ENCODE measurements at places on chromosomes 2 and 18.

- no peak for DNase-seq
Measured at GRCh38 chr18:73986711-73987110, 160.9 kb downstream of the FBXO15 start.

DNA sequence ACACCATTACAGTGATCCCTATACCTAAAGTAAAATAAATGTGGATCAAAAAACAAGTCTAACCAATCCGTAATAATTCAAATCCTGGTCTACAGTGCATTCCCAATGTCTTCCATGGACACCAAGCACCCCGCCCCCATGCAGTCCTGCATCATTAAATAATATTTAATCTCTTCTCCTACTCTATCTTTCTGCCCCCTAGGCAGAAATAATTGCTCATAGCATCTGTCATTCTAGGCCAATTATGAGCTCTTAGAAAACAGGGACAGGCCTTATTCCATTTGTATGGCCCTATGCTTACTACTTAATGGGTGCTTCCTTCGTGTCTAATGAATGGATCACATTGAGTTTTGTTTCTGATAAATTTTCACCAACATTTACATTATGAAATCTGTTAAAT is 66.4 kb downstream of the PAX3 start:
- no peak for DNase-seq

DNA sequence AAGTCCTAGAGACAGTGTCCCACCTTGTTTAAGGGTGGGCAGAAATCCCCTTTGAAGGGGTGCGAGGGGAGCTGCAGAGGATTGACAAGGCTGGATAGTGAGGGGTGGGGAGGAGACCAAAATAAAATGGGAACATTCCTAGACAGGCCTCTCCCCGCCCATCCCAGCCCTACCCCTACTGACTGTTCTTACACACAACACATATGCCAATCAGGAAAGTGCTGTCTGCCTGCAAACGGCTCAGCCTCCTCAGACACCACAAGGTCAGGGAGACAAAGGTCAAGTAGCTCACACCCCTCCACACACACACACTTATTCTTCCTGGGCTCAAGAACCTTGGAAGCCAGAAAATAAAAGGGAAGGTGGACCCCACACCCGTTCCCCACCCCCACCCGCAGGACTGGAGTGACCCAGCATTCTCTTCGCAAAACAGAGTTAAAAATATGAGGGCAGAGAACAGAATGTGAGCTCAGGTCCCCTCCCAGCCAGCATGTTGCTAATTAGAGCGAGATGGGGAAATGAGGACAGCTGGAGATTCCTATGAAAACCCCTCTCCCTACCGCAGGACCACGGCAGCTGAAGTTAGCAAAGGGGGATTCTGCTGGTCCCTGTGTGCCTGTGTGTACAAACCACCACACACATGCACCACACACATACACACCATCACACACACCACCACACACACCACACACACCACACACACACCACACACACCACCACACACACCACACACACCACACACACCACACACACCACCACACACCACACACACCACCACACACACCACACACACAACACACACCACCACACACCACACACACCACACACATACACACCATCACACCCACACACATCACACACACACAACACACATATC is 197.8 kb downstream of the TNS1 start:
- DNase-seq, result peak; percentile 56

- no peak for DNase-seq
Measured at GRCh38 chr2:169693360-169693759, 845 bp downstream of the CFAP210 start.

DNA sequence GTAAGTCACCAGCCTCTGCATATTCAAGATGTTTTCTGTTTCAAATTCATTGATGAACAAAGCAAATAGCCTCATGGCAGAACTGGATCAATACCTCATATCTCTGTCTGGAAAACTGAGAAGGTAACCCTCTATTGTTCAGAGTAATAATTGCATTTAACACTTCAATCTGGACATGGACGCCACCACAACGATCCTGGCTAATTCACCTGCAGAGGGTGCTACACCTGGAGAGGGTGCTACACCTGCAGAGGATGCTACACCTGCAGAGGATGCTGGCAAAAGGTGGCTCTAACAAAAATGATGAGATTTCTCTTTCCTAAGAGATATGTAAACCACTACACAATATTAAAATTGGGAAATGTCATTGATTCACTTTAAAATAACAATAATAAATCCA is 183.1 kb upstream of the HNRNPA3 start:
- DNase-seq, result no peak

DNA sequence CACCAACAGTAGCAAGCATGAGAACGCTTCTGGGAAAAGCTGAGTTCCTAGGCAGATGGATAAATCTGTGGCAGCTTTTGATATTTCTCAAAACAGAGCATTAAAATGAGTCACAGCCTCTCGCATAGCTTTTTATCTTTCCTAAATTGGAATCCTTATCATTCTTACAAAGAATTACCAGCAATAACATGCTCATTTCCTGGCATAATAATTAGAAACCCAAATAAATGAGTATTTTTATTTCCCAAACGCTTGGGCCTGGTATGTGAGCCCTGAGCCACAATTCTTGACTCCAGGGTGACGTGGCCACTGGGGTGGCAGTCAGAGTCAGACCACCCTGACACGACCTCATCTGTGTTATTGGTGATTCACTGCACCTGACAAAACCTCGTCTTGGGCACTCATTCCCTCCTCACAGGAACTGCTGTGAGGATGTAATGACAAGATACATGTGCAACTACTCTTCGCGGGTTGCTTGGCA is 210.7 kb downstream of the ARL4C start:
- DNase-seq, result no peak

GRCh38 chr2:145412155-145412554 is 892.2 kb upstream of the ZEB2 start:
- no peak for DNase-seq

DNA sequence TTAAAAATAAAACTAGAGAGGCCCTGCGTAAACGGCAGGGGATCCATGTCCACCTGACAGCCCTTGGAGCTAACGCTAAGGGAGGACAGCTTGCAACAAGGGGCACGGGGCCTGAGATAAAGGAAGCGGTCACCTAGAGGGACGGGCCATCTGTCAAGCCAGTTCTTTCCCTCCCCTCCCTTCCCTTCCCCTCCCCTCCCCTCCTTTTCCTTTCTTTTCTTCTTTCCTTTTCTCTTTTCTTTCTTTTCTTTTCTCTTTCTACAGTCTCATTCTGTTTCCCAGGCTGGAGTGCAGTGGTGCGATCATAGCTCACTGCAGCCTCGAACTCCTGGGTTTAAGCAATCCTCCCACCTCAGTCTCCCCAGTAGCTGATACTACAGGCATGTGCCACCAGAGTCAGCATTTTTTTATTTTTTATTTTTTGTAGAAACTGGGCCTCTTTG is 34.5 kb upstream of the CTAGE1 start:
- no peak for DNase-seq

- no peak for DNase-seq
Measured at GRCh38 chr2:235675678-235676535, 182.1 kb downstream of the AGAP1 start.

- DNase-seq, result no peak
Measured at GRCh38 chr18:70422391-70422965, 133.6 kb downstream of the SOCS6 start.

DNA sequence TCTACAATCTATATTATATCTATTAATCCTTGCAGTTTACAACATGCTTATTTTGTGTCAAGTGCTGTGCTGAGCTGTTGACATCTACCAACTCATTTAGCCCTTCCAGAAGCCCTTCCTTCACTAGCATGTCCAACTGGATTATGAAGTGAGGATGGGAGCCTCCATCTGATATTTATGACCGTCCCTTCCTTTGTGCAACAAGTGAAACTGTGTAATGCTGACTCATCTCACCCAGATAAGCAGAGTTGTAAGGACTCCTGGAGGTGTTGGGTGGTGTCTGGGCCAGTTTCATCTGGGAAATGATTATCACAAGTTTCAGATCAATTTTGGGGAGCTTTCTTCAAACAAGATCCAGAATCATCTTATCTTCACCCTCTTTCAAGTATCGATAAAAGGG is 156.6 kb upstream of the ETAA1 start:
- DNase-seq, result no peak

GRCh38 chr18:43465483-43465882 is 188.2 kb upstream of the SYT4 start:
- no peak for DNase-seq

GRCh38 chr18:677145-677544 is 19.7 kb downstream of the TYMS start:
- no peak for DNase-seq

DNA sequence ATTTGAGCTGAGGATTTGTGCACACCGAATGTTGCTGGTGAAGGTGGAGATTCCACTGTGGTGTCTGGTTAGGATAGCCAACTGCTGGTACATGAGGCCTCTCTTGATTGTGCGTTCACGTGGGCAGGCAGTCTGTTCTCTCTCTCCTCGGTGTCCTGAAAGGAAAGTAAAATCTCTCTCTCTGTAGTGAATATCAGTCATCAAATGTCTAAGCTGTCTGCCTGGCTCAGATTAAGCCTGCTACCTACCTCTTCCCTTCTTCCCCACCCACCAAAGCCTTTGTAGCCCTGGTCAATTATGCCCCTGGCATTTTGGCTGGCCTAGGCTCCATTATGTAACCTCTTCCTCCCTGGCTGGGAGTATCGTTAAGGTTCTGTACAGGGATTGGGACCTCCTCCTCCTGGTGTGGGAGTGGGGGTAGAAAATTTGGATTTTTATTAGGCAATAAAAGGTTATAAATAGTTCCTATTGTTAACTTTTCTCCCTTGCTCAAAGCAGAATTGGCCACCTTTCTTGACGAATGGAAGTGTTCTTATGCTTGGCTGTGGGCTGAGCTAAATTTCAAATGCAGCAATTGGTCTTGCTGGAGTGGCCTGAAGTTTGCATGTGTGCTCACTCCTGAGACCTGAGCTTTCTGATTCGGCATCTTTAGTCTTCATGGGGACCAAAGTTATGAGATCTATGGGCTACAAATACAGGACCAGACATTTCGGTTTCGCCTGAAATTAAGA is 148.8 kb downstream of the WDSUB1 start:
- no peak for DNase-seq

DNA sequence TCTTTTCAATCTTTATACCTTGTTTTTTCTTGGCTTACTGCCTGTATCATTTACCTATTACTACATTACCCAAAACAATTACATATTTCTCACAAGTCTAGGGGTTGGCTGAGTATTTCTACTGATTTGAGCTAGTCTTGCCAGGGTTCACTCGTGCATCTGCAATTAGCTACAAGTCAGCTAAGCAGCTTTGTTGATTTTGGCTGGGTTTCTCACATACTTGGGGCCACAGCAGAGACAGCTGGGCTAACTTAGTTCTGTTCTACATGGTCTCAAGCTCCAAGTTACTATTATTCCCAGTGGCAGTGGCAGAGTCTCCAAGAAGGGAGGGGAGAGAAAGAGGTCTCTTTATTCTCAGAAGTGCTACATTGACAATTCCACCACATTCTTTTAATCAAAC is 54.7 kb upstream of the SP5 start:
- DNase-seq, result no peak

GRCh38 chr2:55948176-55948923 is 24.8 kb upstream of the EFEMP1 start:
- no peak for DNase-seq

DNA sequence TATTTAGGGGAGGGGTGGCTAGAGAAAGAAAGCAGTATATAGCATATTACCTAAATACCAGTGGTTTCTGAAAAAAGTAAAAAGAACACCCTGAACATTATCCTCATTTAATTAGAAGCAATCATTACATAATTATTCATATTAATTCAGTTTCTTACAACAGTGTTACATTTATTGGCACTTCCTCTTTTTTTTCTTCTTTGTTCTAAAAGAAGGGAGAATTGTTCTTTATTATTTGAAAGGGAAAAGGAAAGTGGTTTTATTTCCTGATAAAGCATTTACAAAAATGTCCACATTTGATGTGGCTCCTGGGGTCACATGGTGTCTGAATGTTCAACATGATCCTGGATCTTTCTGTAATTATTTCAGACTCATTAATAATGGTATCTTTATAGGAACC is 254.9 kb upstream of the ZEB2 start:
- no peak for DNase-seq

GRCh38 chr2:205865056-205865455 is 182.8 kb downstream of the NRP2 start:
- no peak for DNase-seq

GRCh38 chr2:26054598-26055348 is 20.9 kb downstream of the RAB10 start:
- DNase-seq, result no peak

DNA sequence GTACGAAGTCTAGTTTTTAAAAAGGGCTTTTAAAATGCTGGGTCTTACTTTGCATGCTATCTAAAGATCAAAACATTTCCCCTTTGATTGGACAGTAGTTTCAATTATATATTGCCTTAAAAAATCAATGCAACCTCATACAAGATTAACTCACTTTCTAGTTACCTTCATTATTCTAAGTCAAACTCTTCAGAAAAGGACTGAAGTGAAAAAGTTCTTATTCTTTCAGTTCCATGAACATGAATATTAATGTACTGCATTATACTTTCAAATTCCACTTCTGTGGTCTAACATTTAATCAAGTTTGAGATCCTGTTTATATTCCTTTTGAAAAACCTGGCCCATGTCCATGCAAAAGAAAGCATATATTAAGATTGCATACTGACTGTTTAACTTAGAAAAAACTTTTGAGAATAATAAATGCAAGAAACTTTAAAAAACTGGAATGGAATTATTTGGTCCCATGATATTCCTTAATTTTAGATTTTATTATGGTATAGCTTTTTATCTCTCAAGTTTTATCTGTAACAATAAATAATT is 11.2 kb upstream of the ENOSF1 start:
- no peak for DNase-seq

GRCh38 chr2:102686479-102687439 is 67.4 kb downstream of the SLC9A2 start:
- DNase-seq, result no peak

DNA sequence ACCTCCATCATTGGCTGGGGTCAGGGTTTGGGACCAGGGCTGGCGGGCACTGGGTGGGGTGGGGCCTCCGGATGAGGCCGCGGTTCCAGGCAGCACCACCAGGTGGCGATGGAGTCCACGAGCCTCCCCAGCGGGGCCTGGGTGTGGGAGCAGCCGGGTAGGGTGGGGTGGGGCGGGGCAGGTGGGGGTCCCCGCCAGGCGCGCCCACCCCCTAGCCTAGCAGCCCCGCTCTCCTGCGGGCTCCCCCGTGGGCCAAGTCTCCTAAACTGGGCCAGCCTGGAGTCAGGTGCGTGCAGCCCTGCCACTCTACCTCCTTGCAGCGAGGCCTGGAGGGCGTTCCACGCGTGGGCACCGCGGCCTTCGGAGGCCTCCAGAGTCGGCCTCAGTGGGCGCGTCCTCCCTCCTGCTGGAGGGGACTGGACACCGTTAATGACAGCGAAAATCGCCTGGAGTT is 187.5 kb downstream of the TWIST2 start:
- peak; percentile 83 for DNase-seq

DNA sequence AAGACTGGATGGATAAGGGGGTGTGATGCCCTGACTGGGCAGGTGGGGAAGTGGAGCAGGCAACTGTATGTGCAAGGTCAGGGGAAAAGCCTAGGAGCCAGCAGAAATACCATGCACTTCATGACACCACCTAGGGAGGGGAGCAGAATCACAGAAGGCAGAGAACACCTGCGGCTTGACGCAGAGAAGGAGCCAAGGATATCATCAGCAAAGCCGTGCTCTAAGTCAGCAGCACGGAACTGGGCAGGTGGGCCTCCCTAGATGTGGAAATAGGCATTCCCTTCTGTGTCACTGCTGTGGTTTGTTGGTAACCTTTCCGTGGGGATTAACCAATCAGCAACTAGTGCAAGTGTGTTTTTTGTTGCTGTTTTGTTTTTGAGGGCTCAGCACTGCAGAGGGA is 41.3 kb downstream of the HDLBP start:
- no peak for DNase-seq

- no peak for DNase-seq
Measured at GRCh38 chr2:176159663-176160250, 2.6 kb downstream of the HOXD3 start.

Measured in psoas muscle (tissue), 8 donors.